ENCODE measurements at places on chromosomes 4 and X. TPM values are rescaled to one million over a fixed set of nuclear protein-coding genes. Genes with fewer than 3 reads are reported as not detected.

DNA sequence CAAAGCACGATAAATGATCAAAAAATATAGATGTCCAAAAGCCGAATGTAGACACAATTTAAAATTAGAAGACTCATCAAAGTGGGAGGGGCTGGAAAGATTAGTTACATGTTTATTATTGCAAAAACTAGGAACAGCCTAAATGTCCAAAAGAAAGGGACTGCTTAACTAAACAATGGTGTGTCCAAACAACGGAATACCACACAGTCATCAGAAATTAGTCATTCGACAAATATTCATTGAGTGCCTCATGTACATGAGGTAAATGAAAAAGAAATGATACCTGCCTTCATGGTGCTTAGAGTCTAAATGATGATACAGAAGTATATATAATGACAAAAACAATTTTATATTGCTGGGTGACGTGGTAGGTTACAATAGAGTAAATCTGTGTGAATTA is 139.7 kb downstream of the MAML3 start:
- H3K36me3 ChIP-seq: no peaks in the 10 kb centered on the region
- H3K4me3 ChIP-seq: no peak overlapping the region
- H3K4me1 ChIP-seq: peaks cover 9% of the 10 kb centered on the region
- H3K27me3 ChIP-seq: peaks cover 18% of the 10 kb centered on the region
- no peak for DNase-seq
- H3K27ac ChIP-seq: no peak overlapping the region

DNA sequence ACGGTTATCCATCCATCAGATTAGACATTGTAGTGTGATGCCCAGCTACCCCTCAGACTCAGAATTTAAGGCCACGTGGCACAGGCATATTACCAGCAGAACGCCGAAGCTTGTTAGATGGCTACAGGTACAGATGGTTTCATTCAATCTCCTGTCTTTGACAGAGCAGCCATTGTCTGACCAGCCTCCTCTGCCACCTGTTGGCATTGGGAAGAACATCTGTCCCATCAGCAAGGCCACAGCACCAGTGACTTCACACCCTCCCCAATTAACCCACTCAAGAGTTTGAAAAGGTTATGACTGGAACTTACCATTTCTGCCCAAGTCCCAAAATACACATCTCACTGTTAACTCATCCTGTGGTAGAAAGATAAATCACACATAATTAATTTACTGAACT is 22.0 kb upstream of the PHKA2 start:
- H3K36me3 ChIP-seq: no peaks in the 10 kb centered on the region
- H3K4me1 ChIP-seq: no peaks in the 10 kb centered on the region
- no peaks in the 10 kb centered on the region for H3K27me3 ChIP-seq
- no peak overlapping the region for H3K27ac ChIP-seq
- no peak for DNase-seq

Gene DGAT2L6
- not detected for total RNA-seq

Gene DUX4
- not detected for total RNA-seq

Data from natural killer cell treated with Interleukin-12 subunit alpha and Interleukin-12 subunit beta and Interleukin-15 and Interleukin-18, amount 100 ng/mL, for 72 hours (primary cell).